Spinal cord (tissue), 10 donors: ENCODE measurements at places on chromosomes 11 and 22. TPM values are rescaled to one million over a fixed set of nuclear protein-coding genes. Genes with fewer than 3 reads are reported as not detected.

The ARL14EP gene
- polyA plus RNA-seq = 52.4 TPM

The CXCR5 gene
- polyA plus RNA-seq = not detected

The SLC25A45 gene
- polyA plus RNA-seq = 3.7 TPM

The GP1BB gene
- 50.5 TPM for polyA plus RNA-seq

The TMPRSS5 gene
- 22.7 TPM for polyA plus RNA-seq

The ABCG4 gene
- 11.8 TPM for polyA plus RNA-seq

The FLRT1 gene
- polyA plus RNA-seq = 16.5 TPM
